ENCODE measurements at places on chromosomes 5 and 9.

GRCh38 chr9:37949576-37949975, 45.6 kb upstream of the SLC25A51 start:
- DNase-seq: no peak

GRCh38 chr9:22129133-22129532, 120.0 kb upstream of the CDKN2B start:
- no peak for DNase-seq

DNA sequence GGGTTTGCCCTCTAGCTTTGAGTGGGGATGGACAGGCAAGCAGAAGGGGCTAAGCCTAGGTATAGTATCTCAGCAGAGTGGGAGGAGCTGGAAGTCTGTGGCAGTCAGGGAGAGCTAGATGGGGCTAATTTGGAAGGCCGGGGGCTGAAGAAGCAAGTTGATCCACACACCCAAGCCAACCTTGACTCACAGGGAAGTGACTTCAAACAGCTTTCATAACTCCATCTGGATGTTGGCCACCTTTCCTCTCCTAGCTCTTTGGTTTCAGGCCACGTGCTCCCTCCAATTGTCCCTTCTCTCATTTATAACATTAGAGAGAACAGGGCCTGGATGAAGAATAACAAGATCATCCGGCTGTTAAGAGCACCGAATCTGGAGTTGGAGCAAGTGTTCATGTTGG, 36.8 kb downstream of the EGR1 start:
- DNase-seq: no peak

DNA sequence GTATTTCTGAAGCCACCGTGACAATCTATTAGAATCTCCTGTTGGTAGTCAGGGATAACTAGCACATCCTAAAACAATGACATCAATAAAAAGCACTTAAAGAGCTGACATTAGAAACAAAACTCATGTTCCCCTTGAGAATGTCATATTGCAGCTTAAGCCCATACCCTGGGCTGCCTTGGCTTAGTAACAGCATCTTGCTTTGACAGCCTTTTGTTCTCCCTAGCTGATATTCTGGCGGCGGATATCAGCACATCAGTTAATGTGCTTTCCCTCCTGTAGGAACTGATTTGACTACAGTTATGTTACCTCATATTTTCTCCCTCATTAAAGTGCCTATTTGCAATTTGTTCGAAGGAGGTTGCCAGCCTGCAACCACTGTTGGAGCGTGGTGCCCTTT, 214.1 kb downstream of the CD180 start:
- DNase-seq: no peak

GRCh38 chr9:129458663-129459546, 162.0 kb downstream of the C9orf50 start:
- DNase-seq: no peak

GRCh38 chr5:54175-54730, 37.7 kb upstream of the PLEKHG4B start:
- DNase-seq: no peak

GRCh38 chr9:24698881-24699518, 153.3 kb upstream of the IZUMO3 start:
- DNase-seq: no peak
